ENCODE measurements at places on chromosomes 3 and 15. TPM values are rescaled to one million over a fixed set of nuclear protein-coding genes. Genes with fewer than 3 reads are reported as not detected.

GRCh38 chr3:64238971-64239667 lies 13.9 kb upstream of the PRICKLE2 start:
- DNase-seq: peak; percentile 38

Gene SENP2
- 27.8 TPM for total RNA-seq

DNA sequence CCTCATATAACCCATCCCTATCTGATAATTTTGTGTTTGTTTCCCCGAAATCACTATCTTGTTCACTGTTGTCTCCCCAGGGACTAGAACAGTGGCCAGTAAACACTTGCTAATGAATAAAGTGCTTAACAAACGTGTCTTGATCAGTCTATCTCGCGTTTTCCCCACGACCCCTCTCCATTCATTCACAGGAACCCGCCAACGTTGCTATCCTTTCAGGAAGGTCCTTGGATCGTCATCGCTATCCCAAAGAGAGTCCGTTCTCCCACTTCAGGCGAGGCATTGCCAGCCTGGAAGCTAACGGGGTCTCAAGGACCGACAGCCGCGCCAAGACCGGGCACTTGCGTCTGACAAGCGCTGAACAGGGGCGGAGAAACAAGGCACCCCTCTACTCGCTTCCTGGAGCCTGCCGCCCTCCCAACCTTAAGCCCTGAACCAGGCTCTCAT lies 344 bp downstream of the LINS1 start:
- no peak for DNase-seq

DNA sequence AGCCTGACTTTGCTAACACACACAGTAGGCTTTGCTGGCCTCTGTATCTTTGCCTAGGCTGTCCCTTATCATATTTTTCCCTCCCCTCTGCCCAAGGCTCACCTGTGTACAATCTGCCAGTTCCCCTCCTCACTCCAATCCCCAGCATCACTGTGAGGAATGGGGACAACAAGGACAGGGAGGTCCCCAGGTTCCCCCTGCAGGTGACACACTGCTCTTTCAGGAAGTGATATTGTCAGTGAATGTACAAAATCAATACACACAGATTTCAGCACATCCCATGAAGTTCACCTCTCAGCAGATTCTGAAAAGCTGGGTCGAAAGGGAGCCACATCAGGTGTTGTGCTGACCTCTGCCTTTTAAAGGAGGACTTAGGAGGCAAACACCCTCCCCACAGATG lies 177.5 kb downstream of the RAB11A start:
- DNase-seq: no peak

Gene TWF2
- total RNA-seq: 72.9 TPM

Gene SLC2A2
- total RNA-seq: not detected

Gene LTK
- total RNA-seq: 0.39 TPM

GRCh38 chr3:15152184-15152583 lies 53.2 kb upstream of the RBSN start:
- no peak for DNase-seq
